ENCODE measurements at places on chromosomes 5 and 9.

GRCh38 chr9:134544388-134545214 is 97.0 kb upstream of the COL5A1 start:
- ATAC-seq: no peak

GRCh38 chr9:68672215-68672614 is 32.8 kb upstream of the PIP5K1B start:
- no peak for ATAC-seq

DNA sequence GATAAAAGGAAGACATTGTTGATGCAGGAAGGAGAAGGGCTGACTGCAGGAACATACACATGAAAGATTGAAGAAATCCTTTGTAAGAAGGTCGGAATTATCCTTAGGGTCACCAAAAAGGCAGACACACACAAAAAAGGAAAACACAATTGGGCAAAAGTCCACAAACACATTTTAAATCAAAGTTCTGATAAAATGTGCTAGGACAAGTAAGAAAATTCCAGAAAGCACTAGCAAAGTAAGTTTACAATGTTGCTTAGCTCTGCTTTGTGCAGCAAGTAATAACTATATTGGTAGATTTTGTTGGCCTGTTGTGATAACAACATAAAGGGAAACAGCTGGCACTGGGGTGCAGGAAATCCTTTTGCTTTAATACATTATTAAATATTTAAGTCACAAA is 99.8 kb upstream of the VCAN start:
- ATAC-seq: no peak

DNA sequence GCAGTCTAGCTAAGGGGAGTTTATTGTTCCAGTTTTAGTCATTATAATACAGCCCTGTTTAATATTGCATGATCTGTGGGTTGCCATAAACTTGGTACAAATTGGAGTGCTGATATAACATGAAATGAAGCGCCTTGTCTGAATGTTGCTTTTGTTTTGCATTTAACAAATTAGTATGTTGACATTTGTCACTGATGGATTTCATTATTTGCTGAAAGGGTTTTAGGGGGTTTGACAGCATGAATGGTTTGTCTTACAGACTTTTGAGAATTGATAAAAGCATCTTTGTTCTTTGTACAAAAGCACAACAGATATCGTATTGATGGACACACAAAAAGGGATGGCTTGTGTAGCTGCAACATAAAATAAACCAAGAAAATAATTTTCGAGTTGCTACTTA is 178.3 kb downstream of the AOPEP start:
- ATAC-seq: no peak

DNA sequence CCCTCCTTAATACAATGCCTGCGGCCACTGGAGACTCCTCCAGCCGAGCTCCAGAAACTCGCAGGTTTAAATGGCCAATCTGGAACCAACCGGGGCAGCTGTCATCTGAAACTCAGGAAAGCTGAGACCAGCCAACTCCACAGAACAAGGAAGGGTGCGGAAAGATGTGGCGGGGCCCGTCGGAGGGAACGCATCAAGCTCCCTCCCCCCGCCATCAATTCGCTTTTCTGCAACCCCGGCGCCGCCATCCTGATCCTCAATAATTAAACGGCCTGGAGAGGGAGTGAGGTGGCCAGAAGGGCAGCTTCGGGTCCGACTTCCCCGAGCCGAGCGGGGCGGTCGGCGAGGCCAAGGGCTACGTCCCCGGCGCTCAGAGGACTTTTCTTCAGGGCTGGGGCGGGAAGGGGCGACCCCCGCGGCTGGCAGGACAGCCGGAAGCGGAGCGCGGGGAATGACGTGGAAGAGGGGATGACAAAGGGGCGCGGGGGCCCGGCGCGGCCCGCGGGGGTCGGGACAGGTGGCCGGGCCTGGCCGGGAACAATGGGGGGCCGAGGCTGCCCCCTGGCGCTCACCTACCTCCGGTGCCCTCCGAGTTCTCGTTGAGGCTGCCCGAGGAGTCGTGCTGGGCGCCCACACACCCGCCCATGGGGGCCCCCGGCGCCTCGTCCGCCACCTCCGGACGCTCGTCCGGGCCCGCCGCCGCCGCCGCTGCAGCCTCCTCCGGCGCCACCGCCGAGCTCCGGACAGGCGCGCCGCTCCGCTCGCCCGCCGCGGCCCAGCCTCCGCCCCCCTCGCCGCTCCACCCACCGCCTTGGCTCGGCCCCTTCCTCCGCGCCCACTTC is at the start of gene UBTD2:
UBTD2 (minus strand) TSS at position 745 of the 842 bp plus-strand sequence; CDS start at position 646, 99 bp downstream.
- ATAC-seq: peak; percentile 95

GRCh38 chr5:160491438-160491837 is 69.8 kb downstream of the PTTG1 start:
- no peak for ATAC-seq

DNA sequence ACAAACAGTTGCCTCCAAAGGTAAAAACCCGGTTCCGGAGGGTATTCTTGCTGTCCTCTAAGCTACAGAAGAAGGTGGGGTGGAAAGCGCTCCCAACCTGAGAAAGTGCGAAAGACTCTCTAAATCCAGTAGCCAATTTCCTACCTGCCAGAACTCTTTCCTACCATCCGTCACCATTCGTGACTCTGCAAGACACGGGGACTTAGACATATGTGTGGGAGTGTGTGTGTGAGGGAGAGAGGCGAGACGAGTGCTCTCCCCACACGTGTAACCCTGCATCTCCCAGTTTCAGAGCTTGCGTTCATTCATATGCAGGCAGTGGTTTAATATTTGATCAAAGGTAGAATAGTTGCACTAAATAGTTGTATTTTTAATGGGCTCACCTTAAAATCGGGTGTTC is 473 bp upstream of the GABRA1 start:
- ATAC-seq: no peak

Measured in stimulated activated memory B cell treated with anti-CD40 and anti-IgM and Interleukin-4, amounts not matched to agents 10 μg/mL and 1 μg/mL and 100 μg/mL, for 72 hours (primary cell).